ENCODE measurements at places on chromosomes 5 and 9. TPM values are rescaled to one million over a fixed set of nuclear protein-coding genes. Genes with fewer than 3 reads are reported as not detected.

DNA sequence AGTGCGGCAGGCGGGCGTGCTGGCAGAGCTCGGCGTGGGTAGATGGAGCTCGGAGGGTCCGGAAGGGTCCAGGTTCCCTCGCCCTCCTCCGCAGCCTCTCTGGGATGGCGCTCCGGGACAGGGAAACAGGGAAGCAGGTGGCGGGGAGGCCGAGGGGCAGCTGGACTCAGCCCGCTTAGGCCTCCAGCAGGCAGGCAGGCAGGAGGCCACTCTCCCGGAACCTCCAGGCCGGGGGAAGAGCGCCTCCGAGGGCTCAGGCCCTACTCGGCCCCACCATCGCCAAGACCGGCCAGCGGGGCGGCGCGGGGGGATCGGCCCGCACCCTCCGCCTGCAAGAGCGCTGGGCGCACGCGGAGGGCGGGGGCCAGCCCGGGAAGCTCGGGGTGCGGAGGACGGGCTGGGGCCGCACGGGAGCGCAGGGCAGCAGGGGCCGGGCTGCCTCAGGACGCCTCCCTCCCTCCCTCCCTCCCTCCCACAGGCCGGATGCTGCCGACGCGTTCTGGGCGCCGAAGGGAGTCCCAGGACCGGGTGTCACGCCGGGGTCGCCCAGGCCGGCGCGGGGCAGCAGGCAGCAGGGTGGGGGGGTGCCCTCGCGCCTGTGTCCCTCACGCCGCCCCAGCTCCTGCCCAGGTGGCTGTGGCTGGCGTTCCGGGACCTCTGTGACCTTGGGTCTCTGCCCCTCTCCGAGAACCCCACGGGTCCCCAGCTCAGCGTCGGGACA, 977 bp downstream of the MGAT4B start:
- no peak for DNase-seq

DNA sequence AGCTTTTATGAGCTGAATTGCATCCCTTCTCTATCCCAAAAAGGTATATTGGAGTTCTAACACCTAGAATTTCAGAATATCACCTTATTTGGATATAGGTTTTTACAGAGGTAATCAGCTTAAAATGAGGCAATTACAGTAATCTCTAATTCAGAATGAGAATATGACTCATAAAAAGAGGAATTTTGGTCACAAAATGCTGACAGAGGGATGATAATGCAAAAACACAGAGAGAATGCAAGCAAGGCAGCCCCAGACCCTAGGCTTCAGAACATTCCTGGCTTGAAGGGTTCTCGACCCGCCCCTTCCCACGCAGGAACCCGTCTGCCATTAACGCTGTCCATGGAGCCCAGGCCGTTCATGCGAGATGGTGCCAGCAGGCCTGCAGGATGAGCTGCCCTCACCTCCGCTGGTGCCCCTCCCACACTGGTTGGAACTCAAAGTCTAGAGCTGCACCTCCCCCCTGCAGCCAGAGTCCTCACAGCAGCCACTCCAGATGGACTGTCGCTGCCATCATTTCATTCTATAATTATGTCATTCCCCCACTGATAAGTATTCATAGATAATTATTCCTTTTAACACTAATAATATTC, 1173.4 kb upstream of the ACO1 start:
- DNase-seq = no peak

DNA sequence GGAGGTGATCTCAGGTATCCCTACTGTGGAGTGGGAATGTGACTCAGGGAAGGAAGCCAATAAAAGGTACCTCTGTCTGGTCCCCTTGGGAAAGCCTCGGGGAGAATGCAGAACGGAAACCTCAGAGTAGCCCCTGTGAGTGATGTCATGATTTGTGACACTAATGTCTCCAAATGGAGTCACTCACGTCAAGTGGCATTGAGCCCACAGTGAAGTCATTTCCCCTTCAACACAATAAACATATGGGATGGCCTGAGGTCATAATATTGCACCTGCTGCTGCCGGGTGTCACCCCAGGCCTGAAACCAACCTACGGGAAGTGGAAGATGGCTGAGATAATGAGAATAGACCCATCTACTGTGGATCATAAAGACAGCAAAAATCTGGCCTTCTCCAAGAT, 75.9 kb upstream of the GOLM1 start:
- no peak for DNase-seq

DNA sequence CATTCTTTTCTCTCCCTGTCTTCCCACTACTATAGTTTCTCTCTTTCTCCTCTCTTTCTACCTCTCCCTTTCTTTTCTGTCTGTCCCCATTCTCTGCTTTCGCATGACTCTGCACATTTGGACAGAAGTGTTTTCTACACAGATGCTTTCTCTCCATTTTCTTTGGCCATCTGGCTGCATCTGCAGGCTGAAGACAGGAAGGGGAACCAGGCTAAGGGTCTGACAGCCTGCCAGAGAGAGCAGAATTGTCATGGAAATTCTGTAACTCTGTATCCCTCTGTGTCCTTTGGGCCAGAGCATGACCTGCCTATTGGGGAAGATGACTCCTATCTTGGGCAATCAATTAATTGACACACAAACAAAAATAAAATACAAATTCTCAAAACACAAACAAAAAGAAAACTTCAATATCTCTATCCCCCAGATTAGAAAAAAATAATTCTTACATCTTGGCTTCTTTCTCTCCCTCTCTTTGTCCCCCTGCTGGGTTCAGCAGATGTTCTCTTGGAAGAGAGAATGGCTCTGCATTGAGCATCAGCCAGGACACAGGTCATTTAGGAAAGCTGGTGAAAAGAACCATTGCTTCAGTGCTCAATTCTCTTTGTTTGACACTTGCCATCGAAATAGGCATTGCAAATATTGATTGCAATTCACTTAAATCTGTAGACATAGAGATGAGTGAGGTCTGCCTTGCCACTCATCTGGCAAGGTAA, 415.9 kb upstream of the KLF4 start:
- no peak for DNase-seq

DNA sequence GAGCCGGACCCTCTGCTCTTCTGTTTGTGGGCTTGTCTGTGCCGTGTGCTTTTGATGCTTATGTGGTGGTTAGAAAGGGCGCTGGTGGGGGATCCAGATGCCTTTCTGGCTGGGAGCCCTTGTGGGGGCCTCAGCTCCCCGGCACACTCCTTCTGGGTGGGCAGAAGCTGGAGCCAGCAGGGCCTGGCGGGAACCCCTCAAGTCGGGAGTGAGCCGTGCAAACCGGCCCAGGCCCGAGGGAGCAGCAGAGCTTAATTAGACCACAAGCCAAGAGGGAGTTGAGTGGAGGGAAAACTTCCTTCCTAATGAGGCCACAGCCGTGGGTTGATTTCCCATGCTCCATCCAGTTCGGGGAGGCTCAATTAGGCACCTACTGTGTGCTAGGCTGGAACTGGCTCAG, 76.0 kb upstream of the RNU6ATAC start:
- no peak for DNase-seq

GRCh38 chr5:143509758-143510221, 106.3 kb upstream of the NR3C1 start:
- DNase-seq = no peak

- no peak for DNase-seq
These were observed 17.4 kb downstream of the AKNA start for GRCh38 chr9:114370251-114370967.

DNA sequence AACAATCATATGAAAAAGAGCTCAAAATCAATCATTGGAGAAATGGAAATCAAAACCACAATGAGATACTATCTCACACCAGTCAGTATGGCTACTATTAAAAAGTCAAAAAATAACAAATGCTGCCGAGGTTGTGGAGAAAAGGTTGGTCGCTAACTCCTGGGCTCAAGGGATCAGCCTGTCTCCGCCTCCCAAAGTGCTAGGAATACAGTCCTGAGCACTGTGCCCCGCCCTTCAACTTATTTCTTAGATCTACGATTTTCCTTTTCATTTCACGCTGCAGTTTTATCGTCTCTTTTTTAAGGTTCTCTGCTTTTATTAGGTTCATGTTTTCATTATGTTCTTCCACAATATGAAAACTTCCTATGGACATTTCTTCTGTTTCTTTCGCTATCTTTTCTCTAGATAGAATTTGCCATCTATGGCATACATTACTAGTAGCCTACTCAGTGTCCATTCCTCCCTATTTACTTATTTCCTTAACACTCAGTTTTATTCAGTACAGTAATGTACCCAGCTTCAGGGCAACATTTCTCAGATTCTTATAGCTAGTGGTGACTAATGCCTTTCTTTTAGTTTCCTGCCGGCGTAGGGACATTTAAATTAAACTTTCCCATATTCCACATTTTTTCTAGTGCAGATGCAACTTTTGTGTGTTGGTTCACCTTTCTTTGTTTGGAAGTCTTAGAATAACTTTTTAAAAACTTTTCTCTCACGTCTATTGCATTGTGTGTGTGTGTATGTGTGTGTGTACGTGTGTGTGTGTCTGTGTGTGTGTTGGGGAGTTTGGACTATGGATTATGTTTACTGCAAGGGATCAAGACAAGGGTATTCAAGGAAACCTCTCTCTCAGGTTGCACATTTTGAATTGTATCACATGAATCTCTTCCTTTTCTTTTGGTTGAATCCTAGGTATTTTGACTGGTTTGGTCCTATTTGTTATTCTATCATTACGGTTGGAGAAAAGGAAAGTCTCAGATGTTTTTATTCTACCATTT, 21.6 kb upstream of the FBN2 start:
- DNase-seq = no peak

DNA sequence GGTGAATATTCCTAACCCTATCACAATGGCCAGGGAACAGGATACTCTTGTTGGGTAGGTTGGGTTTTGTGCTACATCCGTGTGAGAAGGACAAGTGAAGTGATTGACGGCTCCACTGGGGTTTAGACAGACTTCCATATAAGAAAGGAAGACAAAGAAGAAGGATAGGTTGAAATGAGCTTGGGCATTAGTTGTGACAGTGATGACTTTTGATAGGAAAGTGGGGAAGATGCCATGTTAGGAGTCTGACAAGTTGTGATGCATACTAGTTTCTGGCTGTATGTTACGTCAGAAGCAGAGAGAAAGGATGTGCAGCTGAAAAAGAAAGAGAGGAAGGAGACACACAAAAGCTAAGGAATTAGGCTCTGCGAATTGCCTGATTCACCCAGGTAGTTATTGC, 138.0 kb downstream of the STARD4 start:
- DNase-seq = no peak

- peak; percentile 15 for DNase-seq
These were observed 53.9 kb downstream of the AHRR start for GRCh38 chr5:375336-375920.

DNA sequence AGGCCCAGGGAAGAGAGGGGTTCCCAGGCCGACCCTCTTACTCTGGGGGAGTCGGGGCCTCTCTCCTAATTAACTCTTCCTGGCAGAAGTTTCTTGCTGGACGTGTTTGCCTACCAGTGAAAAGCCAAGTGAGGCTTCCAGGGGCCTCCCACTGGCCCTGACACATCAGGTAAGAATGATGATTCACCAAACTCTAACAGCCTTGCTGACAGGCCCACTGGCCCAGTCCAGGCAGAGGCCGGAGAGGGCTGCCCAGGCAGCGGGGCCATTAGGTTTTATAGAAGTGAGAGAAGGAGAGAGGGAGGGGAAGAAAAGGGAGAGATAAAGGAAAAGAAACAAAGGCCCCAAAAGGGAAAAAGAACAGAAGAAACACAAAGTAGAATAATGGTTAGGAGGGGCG, 50.8 kb upstream of the FOXE1 start:
- DNase-seq = no peak

- DNase-seq = no peak
These were observed 109.8 kb upstream of the ST8SIA4 start for GRCh38 chr5:101012880-101013279.

DNA sequence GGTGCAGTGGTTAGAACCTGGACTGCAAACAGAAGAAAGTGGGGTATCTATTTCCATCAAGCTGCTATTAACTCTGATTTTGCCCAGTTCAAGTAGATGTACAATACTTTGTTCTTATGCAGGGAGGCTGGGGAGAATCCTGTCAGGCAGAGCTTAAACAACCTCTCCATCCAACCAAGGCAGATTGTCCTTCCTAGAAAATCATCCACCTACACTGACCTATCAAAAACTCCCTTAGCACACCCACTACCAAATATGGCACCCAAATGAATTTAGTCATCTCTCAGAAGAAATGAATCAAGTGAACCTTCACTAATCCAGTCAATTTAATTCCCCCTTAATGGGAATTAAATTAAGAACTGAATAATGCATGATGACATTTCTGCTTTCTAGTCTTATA, 18.4 kb upstream of the HEMGN start:
- DNase-seq = no peak

DNA sequence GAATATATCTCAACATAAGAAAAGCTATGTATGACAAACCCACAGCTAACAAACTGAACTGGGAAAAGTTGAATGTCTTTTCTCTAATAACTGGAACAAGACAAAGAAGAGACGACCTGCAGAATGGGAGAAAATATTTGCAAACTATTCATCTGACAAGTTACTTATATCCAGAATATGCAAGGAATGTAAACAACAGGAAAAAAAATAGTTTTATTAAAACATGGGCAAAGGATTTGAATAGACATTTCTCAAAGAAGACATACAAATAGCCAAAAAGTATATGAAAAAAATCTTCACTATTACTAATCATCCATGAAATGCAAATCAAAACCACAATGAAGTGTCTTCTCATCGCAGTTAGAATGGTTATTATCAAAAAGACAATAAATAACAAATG, 181.7 kb upstream of the TLX3 start:
- DNase-seq = no peak

DNA sequence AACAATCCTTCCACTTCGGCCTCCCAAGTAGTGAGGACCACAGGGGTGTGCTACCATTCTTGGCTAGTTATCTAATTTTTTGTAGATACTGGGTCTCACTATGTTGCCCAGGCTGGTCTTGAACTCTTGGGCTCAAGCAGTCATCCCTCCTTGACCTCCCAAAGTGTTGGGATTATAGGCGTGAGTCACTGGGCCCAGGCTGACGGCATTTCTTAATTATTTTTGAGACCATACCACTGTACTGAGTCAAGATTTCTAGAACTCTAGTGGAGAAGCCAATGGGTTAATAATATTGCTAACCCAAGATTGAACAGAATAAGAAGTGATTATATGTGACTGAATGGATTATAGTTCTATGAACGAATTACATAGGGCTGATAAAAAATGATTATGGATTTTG, 66.7 kb downstream of the TARS1 start:
- DNase-seq = no peak

DNA sequence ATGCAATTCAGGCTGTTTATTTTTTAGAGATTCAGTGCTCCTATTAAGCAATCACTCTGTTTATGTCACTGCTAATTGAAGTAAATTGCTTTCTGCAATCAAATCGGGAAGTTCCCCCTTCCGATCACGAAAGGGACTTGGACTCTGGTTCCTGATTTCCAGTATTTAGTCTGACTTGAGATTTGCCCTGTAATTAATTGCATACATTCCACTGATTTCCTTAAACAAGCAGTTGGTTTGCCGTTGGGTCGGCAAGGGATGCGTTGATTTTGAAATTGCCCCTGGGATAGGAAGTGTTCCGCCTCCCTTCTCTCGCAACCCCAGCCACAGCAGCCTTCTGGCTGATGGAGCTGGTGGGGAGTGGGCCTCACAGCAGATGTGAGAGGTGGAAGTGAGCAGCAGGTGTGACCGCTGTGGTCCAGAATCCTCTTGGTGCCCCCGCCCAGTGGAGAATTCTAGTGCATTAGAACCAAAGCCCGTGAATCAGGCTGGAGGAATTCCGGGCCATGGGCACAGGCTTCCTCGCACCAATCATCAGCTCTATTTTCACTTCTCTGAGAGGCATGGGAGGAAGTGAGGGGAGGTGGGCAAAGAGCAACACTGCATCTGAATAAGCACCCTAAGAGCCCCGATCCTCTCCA, 102.5 kb downstream of the SPRY4 start:
- DNase-seq = no peak

The PCDHB4 gene
- not detected for polyA plus RNA-seq

The GFM2 gene
- polyA plus RNA-seq = 4.5 TPM

The SLC45A2 gene
- not detected for polyA plus RNA-seq

The PRRX2 gene
- not detected for polyA plus RNA-seq

The ARID3C gene
- not detected for polyA plus RNA-seq

The HMCN2 gene
- polyA plus RNA-seq = not detected

The ARAP3 gene
- polyA plus RNA-seq = not detected

The RORB gene
- polyA plus RNA-seq = not detected
